Muscle of back (tissue), 13 donors: ENCODE measurements at places on chromosomes 6 and 20. TPM values are rescaled to one million over a fixed set of nuclear protein-coding genes. Genes with fewer than 3 reads are reported as not detected.

Gene ACSS1
- polyA plus RNA-seq, result 22.8 TPM

Gene ME1
- 2.1 TPM for polyA plus RNA-seq

Gene OTOR
- polyA plus RNA-seq, result not detected

DNA sequence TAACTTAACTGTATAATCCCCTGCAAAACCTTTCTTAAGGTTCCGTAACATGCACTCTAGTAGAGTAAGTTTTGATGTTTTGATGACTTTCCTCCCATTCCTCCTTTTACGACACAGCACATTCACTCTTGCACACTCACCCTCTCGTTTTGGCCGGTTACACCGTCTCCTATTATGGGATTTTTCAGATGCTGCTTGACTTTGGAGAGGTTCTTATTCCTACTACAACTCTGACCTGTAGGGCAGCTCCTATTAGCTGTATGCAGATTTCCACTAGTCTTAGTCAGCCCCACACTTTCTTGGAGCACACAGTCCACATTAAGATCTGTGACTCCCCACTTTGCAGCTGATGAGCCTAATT is 223.7 kb upstream of the SYNCRIP start:
- DNase-seq, result no peak

- DNase-seq, result peak; percentile 93
These were observed 114.7 kb downstream of the PSMB1 start for GRCh38 chr6:170438402-170438753.

DNA sequence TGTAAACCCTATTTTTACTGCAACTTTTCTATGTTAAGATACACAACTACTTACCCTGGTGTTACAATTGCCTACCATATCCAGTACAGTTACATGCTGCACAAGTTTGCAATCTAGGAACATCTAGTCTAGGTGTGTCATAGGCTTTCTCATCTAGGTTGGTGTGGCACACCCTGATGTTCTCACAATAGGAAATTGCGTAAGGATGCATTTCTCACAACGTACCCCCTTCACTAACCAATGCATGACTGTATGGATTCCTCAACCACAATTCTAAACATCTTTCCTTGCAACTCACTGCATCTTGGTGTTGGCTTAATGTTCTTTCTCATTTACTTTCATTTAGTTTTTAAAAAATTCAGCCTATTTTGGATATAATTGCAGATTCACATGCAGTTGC is 31.6 kb downstream of the GJA10 start:
- no peak for DNase-seq

Gene TUBB2B
- 47.0 TPM for polyA plus RNA-seq

DNA sequence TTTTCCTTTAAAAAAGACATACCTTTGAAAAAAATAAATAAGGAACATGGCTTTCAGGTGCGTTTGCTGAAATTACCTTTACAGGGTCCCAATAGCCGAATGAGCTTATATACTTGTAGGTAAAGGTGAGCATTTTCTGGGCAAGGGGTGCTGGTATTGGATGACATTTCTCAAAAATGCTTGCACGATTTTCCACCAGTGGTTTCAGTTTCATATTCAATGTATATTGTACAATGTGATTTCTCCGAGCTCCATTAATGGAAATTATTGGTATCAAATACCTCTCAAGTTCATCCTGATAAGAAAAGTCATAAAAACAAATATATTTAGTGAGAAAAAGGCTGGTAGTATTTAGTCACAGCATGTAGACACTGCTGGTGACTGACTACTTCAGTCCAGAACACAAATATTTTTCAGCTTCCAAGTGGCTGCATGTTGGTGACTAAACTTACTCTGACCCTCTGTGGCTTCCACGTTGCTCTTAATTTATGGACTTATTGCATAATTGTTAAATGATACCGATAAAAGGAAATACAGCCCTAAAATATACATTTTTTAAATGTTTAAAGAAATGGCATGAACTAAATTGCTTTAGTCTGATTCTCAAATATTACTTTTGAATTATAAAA is 32.9 kb upstream of the ZBTB24 start:
- no peak for DNase-seq

- no peak for DNase-seq
These were observed 43.7 kb downstream of the PYGB start for GRCh38 chr20:25291432-25292133.
